ENCODE measurements at places on chromosomes 3 and 15. TPM values are rescaled to one million over a fixed set of nuclear protein-coding genes. Genes with fewer than 3 reads are reported as not detected.

DNA sequence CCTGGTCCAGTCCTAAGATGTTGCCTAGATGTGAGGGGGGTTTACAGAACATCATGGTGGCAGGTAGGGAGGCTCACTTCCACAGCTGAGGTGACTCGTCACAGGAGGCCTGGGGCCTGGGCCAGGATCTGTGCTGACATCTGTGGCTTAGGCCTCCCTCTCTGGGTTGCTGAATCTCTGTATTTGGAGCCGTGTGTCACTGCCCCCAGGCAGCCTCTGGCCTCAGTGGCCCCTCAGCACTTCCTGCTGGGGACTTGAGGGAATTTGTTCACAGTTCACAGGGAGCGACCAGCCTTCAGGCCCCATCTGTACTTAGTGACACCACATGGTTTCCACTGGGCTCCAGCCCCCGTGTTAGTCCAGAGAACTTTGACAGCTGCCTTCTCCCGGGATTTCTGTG lies 41.7 kb upstream of the ADAMTSL3 start:
- no peak for DNase-seq

DNA sequence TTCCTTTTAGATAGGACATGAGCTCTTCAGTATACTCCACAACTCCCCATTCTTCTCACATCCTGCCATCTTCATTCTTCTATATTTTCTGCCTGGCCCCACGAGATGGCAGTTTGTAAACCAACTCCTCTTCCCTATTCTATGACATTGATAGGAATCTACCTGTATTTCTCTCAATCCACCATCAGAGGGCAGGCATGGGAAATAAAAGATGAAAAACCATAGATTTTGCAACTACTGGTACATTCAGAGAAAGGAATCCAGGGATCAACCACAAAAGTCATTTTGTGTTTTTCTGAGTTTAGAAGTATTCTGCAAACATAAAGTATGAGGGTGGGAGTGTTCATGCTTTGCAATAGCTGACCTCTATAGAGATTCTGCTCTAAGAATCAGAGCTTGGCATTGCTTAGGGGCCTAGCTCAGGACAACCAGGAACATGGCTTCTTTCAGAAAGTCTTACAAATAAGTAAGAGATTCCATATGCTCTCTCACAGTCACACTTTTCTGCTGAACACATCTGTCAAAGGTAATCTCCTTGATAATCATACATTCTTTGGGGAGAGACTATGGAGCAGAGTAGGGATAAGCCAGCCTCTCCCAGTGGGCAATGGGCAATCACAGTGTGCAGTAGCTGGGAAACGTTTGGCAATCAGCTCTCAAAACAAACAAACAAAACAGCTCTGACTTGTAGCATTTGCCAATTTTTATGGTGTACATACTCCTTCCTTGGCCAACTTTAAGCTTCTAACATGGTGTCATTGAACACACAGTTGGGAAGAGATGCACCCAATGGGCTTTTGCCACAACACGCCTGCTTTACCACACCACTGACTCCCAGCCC lies 43.1 kb upstream of the SLC25A36 start:
- DNase-seq, result no peak

DNA sequence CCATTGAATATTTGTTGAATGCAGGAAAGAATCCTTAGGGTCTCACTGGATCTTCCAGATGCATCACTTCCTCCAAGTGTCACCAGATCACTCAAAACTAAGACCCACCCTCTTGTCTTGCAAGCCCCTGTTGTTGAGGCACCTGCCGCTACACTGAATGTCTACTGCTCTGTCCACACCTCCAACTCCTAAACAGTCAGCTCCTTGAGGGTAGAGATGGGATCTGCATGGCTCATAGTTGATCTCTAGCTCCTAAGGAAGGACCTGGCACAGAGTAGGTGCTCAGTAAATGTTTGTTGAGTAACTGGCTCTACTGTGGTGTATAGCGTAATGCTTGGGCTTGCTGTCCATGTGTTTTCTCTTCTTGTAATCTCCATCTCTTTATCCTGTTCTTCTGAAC lies 8.8 kb downstream of the SLC6A20 start:
- DNase-seq, result no peak

DNA sequence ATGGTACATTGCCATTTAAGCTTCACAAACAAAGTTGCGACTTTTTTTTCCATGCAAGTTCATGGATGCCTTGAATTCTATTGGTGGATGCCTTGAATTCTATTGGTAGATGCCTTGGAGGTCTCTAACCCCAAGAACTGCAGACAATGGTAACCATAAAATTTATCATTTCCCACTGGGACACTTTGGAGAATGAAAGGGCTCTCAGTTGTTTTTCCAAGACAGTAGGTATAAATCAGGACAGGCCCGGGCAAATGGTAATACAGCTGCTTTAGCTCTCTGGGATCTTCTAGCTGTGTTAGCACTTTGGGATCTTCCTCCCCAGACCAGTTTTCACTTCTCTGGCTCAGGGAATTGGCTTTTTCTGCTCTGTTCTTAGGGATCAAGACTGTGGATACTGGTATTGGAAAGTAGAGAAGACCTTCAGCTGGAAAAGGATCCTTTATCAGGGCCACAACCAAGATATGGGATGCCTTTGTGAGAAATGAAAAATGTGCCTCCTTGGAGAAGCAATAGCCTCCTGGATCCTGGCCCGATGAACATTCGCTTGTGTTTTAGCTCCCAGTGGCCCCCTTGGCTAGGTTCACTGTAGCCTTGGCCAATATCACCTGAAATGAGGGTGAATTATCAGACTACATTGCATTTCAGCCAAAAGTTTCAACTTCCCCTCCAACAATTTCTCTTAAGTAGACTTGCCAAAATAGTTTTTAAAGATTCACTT lies 8.3 kb downstream of the LRRC3B start:
- DNase-seq, result no peak

GRCh38 chr3:14458434-14459275 lies 56.2 kb downstream of the SLC6A6 start:
- DNase-seq, result no peak

SPINT1 gene
- 31.4 TPM for total RNA-seq

CCR3 gene
- total RNA-seq, result not detected

SLC28A2 gene
- total RNA-seq, result not detected

ACAN gene
- total RNA-seq, result 5.0 TPM

VGLL3 gene
- total RNA-seq, result 36.2 TPM

Measured in urinary bladder (tissue), 4 donors.